Stimulated activated CD4-positive, alpha-beta T cell treated with anti-CD3 and anti-CD28 coated beads, Interleukin-1b, Interleukin-23, amount 100 ng/mL, for 4 hours (primary cell): ENCODE measurements at places on chromosomes 5 and 9.

- no peak for DNase-seq
Measured at GRCh38 chr9:38062498-38063362, 6.3 kb downstream of the SHB start.

- DNase-seq: no peak
Measured at GRCh38 chr9:87816036-87816435, 66.6 kb upstream of the SPATA31E1 start.

DNA sequence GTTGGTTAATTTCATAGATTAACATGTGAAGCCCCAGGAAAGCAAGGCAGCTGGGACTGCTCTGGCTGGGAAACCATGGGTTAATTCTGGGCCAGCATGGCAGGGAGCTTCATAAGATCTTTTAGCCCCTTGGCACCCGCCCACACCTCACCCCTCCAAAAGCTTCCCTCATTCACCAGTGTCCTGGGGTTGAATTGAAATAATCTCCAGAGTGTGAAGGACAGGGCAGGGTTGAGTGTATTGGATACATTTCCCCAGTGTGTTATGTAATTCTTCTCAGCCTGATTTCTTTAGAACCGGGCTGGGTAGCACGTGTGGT, 19.4 kb downstream of the WNT8A start:
- DNase-seq: no peak

- DNase-seq: no peak
Measured at GRCh38 chr9:113187929-113188595, 33.0 kb downstream of the FKBP15 start.

- DNase-seq: no peak
Measured at GRCh38 chr5:84215521-84215920, 169.2 kb downstream of the EDIL3 start.

- DNase-seq: no peak
Measured at GRCh38 chr9:69444021-69444420, 119.0 kb downstream of the ENTREP1 start.

GRCh38 chr5:135208903-135209721, 175.1 kb upstream of the PITX1 start:
- DNase-seq: no peak

- no peak for DNase-seq
Measured at GRCh38 chr5:140039561-140039960, 3.5 kb downstream of the NRG2 start.

DNA sequence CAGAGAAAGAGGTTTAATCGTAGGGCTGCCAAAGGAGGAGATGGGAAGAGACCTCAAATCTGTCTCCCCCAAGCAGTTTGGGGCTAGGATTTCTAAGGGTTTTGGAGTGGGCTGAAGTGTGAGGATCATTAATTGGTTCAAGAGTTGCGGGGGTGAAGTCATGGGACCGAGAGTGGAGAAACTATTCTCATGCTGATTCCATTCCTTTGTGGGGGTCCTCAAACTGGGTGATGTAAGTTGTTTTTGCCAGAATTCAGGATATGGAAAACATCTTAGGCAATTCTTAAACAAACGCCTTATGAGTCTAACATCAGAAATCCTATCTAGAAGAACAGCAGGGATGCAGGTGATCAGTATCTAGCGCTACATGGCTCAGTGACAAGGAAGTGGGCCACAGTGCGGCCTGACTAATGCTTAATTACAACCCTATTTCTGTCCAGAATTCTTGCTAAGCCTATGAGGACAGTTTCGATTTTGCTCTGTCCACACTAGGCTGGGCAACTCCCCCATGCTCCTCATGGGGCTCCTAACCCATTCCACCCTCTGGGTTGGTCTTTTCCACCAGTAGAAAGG, 27.7 kb upstream of the TRIO start:
- DNase-seq: no peak

GRCh38 chr5:115709585-115709984, 83.7 kb upstream of the TMED7 start:
- DNase-seq: no peak
